ENCODE measurements at places on chromosomes 7 and 10.

DNA sequence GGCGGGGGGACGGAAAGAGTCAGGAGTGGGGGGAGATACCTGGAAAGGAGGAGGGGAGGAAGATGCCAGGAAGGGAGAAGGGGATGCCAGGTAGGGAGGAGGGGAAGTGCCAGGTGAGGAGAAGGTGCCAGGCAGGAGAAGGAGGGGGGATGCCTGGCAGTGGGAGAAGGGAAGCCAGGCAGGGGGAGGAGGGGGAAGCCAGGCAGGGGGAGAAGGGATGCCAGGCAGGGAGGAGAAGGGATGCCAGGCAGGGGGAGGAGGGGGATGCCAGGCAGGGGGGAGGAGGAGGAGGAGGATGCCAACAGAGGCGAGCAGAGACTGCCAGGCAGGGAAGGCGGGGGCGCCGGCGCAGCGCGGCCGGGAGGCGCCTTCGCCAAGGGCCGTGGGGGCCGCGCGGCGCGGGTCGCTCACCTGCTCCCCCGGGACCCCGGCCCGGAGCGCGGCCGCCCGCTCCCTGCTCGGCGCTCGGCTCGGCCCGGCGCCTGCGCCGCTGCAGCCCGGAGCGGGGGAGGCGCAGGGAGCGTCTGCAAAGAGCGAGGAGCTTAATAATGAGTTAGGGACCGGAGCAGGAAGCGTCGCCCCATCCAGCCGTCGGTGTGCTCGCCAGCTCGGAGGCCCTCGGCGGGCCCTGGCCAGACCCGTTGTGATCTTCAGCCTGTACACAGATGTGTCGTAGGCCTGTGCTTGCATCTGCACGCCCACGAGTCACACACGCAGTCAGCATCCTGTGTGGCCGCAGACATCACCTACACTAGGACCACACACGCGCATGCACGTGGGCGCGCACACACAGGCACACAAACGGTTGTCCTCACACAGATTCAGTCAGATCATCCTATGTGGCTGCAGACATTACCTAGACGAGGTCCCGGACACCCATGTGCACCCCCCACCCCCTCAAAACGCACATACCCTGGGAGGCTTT is 28.4 kb upstream of the SMARCD3 start:
- peak; percentile 18 for DNase-seq

GRCh38 chr10:125157505-125157904 is 2.9 kb downstream of the CTBP2 start:
- DNase-seq: no peak

DNA sequence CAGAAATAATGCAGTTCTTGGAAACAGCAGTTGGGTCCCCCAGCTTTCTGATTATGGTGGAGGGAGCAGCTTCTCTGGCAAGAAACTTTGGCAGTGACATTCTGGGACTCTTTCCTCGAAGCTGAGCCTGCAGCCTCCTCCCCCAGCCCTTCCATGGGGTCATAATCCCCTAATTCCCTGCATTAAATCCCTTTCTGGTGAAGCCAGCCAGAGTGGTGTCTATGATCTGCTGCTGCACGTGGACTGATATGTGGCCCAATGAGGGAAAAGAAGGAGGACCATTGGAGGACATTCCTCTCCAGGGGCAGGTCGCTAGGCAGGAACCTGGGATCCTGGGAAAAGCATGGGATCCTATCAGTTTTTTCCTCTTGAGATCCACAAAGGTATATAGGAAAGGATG is 470.5 kb downstream of the RPS24 start:
- no peak for DNase-seq

GRCh38 chr7:159218170-159218569 is 73.5 kb upstream of the VIPR2 start:
- no peak for DNase-seq

GRCh38 chr10:133196221-133196915 is 33.6 kb upstream of the UTF1 start:
- no peak for DNase-seq

DNA sequence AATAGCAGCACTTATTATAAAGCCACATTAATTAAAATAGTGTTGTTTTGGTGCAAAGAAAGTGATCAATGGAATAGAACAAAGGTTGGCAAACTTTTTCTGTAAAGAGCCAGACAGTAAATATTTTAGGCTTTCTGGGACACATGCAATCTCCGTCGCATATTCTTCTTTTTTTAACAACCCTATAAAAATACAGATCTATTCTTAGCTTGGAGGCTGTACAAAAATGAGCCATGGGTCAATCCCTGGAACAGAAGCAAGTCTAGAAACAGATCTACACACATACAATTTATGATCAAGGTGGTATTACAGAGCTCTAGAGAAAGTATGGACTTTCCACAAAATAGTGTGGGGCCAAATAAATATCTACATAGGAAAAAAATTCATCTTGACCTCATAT is 71.8 kb downstream of the ARHGAP21 start:
- no peak for DNase-seq

- DNase-seq: no peak
Measured at GRCh38 chr10:130750441-130750840, 561.1 kb downstream of the TCERG1L start.

- DNase-seq: no peak
Measured at GRCh38 chr10:85413570-85413969, 953.0 kb downstream of the GRID1 start.

GRCh38 chr10:131131726-131132591 is 179.6 kb downstream of the TCERG1L start:
- peak; percentile 75 for DNase-seq

DNA sequence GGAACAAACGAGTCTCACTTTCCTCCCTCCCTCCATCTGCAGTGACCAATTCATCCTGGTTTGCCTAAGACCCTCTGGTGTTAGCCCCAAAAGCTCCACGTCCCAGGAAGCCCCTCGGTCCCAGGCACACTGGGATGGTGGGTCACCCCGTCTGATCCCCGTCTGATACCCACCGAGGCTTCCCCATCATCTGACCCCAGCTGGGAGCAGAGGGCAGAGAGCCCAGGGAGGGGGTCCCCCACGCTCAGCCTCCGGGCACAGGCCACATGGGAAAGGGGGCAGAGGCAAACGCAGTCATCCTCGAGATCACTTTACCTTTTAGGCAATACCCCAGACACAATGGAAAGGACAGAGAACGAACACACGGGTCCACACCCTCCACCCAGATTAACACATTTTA is 291.6 kb upstream of the PPP2R2D start:
- no peak for DNase-seq

GRCh38 chr10:71771821-71772617 is 1.3 kb downstream of the VSIR start:
- DNase-seq: peak; percentile 18

DNA sequence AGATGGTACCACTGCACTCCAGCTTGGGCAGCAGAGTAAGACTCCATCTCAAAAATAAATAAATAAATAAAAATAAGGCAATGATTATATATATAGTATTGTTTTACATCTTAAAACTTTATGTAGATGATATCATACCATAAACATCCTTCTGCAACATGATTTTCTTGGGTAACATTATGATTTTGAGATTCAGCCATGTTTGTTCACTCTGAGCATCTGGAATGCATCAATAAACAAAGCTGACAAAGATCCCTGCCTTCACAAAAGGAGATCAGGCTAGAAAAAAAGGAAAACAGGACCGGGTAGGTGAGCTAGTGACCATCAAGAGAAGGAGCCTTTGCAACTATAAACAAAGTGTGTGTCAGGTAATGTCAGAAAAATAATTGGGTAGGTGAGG is 31.9 kb upstream of the KAT6B start:
- peak; percentile 36 for DNase-seq

GRCh38 chr10:119084896-119085295 is 4.3 kb upstream of the EIF3A start:
- DNase-seq: no peak

DNA sequence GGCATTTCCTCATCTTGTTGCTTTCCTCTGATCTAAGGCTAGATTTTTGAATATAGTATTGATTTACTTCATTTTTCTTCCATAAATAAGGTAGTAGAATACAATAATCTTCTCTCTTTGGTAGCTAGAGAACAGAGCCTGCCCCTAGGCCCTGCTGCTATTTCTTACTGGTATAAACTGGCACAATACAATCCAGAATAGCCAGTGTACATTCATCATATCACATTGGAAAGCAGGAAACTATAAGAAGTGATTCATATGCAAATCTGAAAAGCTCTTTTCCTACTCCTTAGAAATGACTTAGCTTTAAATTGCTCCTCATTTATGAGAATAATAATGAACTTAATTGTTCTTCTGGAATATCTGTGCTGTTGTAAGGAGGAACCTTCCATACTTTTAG is 100.2 kb downstream of the KCND2 start:
- DNase-seq: no peak

DNA sequence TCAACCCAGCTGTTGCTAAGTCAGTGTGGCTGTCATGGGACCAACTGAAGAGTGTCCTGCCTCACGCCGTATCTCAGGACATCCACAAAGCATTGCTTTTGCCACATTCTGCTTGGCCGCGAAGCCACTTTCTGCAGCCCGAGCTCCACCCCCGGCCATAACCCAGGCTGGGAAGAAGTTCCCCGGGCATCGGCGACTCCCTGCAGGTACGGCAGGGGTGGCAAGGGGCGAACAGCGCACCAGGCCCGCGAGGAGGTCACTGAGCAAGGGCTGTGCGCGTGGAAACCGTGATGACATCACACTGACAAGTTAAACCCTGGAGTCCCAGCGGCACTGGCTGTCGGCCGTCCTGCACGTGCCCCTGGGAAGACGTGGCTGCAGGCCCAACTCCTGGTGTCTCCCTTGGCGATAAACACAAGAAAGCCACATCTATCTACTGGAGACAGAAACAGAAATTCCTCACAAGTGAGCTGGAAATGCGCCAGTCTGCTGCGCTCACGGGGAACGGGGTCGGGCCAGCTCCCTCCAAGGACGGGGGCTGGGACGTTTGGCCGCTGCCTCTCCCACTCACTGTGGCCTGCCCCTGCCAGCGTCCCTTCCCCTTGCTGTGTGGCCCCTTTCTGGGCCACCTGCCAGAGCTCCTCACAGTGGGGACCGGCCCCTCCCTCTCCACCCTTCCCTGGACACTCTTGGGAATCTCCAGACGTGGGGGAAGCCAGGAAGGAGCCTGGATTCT is 326.3 kb downstream of the DNAJB6 start:
- no peak for DNase-seq

DNA sequence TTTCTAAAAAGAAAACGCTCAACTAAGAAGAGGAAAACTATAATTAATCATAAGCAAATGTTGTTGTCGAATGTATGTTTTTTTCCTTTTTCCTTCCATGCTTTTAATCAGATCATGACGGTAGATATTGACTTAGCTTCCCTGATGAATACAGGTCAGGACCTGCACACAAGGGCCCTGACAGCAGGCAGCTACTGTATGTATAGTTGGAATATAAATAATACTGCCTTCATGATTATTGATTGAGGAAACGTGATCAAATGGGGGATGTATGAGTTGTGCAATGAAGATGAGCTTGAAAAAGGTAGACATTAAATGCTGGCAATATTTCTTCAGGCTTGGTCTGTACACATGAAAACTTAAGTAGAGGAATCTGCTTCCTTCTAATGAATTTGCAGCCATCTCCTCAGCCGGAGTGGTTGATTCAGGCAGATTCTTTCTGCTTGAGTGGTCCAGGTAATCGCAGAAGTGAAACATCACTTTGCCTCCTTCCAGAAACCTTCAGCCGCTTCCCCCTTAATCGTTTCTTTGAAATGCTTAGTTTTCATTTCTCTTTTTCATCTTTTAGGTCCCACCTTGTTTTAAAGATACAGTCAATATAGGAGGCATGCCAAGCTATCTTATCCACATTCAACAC is 656.5 kb downstream of the SDK1 start:
- no peak for DNase-seq

GRCh38 chr10:126387931-126388911 is at the start of gene ADAM12:
ADAM12 (minus strand) TSS chr10:126388477; CDS start chr10:126388145, 332 bp downstream.
- no peak for DNase-seq

DNA sequence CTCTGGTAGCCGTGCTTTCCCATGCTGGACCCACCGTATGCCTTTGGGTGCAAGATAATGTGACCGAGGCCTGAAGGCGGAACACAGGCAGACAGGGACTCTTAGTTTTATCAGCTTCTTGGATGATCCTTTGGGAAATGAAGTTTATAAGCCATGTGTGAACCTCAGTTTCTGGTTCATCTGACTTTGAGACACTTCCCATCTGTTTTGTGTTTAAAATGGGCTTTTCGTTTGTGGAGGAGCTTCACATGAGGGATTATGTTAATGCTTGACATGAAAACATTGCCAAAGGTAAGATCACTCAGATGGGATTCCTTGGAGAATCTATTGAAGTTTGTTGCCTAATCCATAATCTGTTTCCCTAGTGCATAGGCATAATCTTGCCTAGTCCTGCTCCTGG is 249.8 kb upstream of the LYZL1 start:
- no peak for DNase-seq

- DNase-seq: no peak
Measured at GRCh38 chr10:117170244-117170643, 27.0 kb upstream of the KCNK18 start.

DNA sequence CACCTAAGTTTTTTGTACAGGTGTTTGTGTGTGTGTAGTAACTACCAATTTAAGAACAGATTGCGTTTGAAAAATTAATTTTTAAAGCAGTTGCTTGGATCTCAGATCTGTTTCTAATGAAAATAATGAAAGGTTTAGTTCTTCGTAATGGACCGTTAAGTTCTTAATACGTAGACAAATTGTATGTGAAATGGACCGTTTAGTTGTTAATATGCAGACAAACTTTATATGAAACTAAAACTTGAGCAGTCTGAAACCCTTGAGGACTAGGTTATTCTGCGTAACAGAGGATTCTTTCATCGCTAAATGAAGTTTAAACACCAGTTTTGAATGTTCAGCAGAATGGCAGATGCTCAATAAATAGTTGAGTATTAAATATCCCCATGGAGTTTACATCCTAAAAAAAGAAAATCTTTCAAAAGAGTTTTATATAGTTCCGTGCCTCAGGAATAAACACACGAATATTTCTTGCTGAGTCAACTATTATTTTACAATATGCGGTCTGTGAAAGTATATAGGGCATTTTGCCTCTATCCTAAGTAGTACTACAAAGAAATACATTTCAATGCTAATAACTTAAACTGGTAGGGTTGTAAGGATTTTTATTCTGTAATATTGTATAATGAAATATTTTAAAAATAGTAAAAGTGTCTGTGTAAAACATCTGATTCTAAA is 1.2 kb downstream of the DBF4 start:
- DNase-seq: peak; percentile 17

- DNase-seq: no peak
Measured at GRCh38 chr10:124486635-124487034, 25.0 kb downstream of the LHPP start.

- DNase-seq: no peak
Measured at GRCh38 chr7:75635036-75635435, 103.7 kb downstream of the HIP1 start.

DNA sequence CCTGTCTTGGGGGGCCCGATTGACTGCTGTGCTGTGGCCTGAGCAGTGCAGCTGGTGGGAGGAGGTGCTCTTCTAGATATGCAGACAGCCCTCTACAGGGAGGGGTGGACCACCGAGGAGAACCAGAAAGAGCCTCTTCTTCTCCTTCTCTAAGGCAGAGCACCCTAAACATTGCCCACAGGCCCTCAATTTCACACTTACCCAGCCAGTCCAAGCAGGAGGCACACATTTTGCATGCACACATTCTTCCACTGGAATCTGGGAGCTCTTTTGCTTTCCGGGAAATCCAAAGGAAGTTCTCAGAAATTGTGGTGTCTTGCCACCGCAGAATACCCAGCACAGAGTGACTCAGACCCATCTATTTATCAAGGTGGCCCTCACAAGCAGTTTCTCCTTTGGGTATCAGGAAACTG is 45.8 kb downstream of the EEPD1 start:
- DNase-seq: no peak

- no peak for DNase-seq
Measured at GRCh38 chr10:29555746-29556481, 78.9 kb downstream of the SVIL start.

Measured in skin of body (tissue), 3 donors.